Cardiac atrium fibroblast (primary cell): ENCODE measurements at places on chromosomes 7 and 10. TPM values are rescaled to one million over a fixed set of nuclear protein-coding genes. Genes with fewer than 3 reads are reported as not detected.

Gene CHAT
- total RNA-seq = not detected in 2 replicates

Gene GALNT17
- 0.65 TPM in 1 of 2 replicates, not detected in the other for total RNA-seq

Gene OR2AE1
- total RNA-seq = 0.16 TPM in 1 of 2 replicates, not detected in the other

Gene PCBD1
- 13.5 and 22.5 TPM in 2 replicates for total RNA-seq

Gene TYW1
- 17.8 and 25.8 TPM in 2 replicates for total RNA-seq

Gene MDFIC
- total RNA-seq = 17.3 and 25.1 TPM in 2 replicates
